ENCODE measurements at places on chromosomes 5 and 9.
A peak's percentile ranks its signal among the peaks of the same experiment; 100 is the strongest.

DNA sequence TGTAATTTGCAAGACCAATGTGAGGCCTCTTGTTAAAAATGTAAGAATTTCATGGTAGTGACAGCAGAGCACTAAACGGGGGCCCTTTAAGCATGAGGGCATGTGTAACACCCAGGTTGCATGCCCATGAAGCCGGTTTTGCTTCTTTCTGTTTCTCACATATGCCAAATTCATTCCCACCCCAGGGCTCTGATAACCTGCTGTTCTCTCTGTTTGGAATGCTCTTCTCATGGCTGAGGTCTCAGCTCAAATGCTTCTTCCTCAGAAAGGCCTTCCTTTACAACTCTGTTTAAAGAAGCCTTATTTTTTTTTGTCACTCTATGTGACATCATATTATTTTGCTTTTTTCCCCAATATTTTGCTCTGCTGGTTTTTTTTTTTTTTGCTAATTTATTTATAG is 369.0 kb downstream of the KIAA0825 start:
- DNase-seq: no peak

- no peak for DNase-seq
Observed at GRCh38 chr9:74772121-74772520, 115.6 kb downstream of the TRPM6 start.

DNA sequence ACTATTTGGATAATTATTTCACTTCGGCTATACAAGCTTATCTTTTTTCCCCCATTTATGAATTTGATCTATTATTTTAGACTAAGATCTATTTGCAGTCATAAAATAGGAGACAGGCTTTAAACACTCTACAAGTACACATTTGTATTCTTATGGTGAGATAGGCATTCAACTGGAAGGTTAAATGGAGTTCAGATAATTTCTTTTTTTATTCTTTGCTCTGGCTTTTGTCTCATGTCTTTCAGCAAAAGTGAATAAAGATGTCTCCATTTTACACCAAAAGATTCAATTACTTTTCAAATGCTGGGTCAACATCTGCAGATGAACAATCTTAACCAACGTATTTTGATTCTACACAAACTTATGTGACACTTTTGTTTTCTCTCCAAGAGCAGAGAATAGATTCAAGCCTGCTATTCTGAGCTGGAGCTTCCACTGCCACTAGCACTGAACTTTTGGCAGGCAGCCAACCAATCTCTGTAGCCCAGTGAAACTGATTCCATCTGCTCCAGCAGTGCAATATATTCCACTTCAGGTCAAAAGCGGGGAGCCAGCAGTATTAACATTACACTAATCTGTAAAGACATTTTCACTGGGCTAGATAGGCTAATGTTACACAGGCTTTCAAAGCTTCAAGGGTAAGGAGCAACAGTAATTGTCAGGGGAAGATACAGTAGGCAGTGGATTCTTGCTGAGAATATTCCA is 452.0 kb upstream of the ZNF608 start:
- peak; percentile 5 for DNase-seq

DNA sequence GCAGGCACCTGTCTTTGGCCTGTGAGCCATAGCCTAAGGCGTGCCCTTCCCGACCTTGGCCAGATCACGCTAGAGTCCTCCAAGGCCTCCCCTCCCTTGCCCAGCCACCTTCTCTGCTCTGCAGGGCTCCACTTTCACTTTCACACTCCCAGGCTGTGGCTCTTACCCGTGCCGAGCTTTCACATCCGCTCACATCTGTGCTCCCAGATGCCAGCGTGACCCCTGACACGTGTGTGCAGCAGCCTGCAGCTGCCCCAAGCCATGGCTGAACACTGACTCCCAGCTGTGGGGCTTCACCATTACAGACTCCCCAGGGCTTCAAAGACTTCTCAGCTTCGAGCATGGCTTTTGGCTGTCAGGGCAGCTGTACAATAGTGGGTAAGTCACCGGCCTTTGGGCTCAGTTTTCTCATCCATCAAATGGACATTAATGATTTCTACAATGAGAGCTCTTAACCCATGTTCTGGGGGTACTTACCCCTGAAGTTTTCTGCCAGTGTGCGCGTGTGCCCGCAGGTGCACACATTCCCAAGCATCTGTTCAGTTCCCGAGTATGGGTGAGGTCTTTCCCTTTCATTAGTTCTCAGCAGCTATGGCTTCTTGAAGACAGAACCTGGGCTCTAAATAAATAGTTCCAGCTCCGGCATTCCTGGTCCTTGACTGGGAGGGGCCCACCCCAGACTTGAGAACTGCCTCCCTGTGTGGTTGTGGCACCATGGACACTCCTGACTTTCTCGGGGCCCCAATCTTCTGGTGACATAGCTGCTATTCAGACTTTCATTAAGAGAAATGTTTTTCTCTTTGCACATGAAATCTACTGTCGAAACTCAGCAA is 118.6 kb downstream of the RGS3 start:
- no peak for DNase-seq

GRCh38 chr5:178323961-178324360 is 91.4 kb upstream of the PHYKPL start:
- DNase-seq: no peak

DNA sequence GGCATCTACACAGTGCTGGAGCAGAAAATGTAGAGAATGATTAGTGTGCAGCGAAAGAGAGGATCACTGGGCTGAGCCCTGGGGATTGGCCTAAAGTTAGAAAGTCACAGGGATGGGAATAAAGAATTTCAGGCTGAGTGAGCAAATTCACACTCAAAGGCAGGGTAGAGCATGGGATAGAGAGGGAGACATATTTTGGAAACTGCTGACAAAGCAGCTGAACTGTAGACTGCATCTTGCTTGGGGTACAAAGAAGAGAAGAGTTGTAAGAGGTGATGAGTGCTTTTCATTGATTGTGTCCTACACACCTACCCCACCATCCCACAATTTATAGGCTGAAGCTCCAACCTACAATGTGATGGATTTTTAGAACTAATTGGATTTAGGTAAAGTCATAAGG is 677.8 kb downstream of the TAF11L14 start:
- no peak for DNase-seq

DNA sequence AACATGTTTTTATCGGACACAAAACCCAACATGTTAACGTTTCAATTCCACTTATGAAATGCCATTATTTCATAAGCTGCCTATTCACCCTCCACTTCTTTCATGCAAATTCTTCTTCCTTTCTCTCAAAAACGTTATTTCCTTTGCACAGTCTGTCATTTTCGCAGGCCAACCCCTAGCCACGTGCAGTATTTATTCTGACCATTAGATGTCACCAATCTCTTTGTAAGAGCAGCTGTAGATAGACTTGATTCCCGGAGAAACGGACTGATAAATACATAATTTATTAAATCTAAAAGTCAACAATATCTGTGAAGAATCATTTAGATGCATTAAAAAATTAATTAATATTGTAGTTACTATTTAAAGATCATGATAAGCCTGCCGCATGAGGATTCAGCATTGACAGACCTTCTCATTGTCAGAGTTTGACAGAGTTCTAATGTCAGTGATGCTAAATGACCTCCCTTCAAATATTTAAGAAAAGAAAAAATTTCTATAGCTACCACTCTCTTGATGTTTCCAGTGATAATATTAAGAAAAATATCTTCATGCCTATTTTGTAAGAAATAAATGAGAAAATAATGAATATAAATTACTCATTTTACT is 933.6 kb downstream of the CDH12 start:
- peak; percentile 21 for DNase-seq

GRCh38 chr5:116756531-116756930 is 181.9 kb upstream of the SEMA6A start:
- no peak for DNase-seq

DNA sequence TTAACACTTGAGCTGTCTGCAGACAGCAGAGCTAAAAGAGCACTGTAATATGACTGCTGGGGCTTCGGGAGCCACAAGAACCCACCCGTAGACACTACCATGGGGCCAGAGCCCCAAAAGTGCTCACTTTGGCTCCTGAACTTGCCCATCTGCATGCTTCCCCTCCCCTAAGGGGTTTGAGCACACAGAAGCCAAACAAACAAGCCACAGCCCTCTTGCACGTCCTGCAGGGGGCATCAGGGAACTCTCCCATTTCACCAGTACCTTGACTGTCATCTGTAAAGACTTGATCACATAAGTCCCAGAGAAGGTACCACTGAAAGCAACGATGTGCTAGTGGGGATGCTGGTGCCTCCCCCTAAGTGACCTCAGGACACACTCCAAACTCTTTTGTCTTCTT is 681.8 kb downstream of the SEMA5A start:
- peak; percentile 12 for DNase-seq

GRCh38 chr5:144144956-144145751 is 25.3 kb downstream of the YIPF5 start:
- DNase-seq: no peak

DNA sequence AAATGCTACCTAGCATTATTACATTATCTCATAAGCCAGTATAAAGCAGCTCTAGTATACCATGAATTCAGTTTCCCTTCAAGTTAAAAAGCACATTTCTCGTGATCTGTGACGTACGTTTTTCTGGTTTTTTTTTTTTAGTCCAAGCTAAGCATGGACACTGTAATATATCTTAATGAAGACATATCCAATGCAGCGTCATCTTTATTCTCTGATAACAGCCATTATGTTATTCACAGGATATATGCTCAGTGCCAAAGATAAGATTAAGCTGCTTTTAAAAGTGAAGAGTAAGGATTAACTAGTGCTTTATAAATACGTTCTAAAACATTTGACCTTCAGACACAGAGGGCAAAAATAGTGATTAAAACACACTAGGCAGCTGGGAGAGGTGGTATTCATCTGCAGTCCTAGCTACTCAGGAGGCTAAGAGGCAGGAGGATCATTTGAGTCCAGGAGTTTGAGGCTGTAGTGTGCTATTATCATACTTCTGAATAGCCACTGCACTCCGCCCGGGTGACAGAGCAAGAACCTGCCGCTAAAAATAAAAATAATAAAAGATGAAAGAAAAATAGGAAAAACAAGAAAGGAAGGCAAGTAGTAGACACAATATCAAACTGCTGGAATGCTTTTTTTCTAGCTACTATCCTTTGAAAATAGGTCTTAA is 7.7 kb downstream of the CSNK1A1 start:
- no peak for DNase-seq
